ENCODE measurements at places on chromosomes 16 and 17.

- no peak for DNase-seq
These were observed 309.4 kb upstream of the XYLT1 start for GRCh38 chr16:17780181-17780580.

- DNase-seq = no peak
These were observed 62.0 kb downstream of the SLC39A11 start for GRCh38 chr17:73030501-73030921.

DNA sequence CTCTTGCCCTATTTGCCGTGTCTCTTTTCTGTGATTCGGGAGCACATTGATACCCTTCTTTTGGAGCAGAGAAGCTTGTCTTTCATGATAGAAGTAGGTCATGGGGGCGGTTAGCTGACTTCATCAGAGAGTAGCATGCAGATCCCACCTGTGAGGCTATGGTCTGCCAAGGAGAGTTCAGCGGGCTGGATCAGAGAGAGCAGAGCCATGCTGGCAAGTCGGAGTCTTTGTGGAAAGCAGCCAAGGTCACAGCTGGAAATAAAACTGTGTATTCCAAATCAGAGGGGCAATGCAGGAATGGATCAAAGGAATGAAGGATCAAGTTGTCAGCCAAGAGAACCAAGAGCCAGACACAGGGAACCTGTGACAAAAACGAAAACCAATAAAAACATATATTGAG lies 595.9 kb downstream of the WWOX start:
- no peak for DNase-seq

GRCh38 chr16:89392881-89393737 lies 97.3 kb downstream of the ANKRD11 start:
- no peak for DNase-seq

- no peak for DNase-seq
These were observed 22.0 kb downstream of the BAHCC1 start for GRCh38 chr17:81417049-81417878.

DNA sequence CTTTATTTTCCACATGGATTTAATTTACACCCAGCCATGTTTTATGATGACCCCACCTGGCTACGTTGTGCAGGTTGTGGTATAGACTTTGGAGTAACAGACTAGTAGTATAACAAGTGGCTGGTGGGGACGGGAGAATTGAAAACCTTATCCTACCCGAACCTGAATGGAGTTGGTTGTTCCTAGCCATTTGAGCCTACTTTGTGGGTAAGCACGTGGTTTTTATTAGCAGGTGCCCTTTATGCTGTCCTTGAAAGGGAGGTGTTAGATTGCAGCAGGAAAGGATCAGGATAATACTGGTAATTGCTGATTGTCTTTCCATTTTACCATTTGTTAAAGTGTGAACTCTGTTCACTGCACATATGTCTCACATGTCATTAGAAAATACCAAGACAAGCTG lies 31.9 kb upstream of the PHAF1 start:
- no peak for DNase-seq

GRCh38 chr16:89100601-89101302 lies 7.1 kb downstream of the ACSF3 start:
- no peak for DNase-seq

GRCh38 chr17:59825533-59826322 lies 67.0 kb downstream of the TUBD1 start:
- DNase-seq = no peak

GRCh38 chr17:51528111-51528510 lies 267.8 kb downstream of the UTP18 start:
- no peak for DNase-seq

GRCh38 chr17:66541461-66542128 lies 239.2 kb downstream of the PRKCA start:
- DNase-seq = no peak

DNA sequence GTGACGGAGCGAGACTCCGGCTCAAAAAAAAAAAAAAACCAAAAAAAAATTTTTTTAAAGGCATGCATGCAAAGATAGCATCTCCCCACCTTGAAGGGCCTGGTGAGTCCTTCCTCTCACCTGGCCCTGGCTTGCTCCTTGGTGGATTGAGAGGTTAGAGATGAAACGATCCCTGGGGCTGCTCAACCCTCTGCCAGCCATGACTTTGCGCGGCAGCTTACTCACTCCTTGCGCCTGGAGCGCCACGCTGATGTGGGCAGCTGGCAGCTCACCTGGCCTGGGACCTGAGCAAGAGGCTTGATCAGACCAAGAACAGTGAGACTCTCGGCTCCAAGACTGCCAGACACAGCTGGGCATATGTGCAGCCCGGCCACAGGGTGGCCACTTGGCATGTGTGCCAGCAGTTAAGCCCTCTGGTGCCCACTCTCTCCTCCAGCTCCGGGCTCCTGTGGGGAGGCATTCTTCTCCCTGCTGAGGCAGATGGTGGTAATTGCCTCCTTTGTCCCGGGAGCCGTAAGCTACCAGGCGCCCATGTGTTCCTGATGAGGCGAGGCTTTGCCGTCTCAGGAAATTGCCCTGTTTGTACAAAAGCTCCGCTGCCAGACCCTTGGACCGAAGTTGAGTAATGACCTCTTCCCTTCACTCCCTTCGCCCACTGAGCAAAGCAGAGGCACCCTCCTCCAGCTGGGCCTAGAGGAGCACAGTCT lies 5.1 kb upstream of the EVPL start:
- DNase-seq = peak; percentile 46

- peak; percentile 64 for DNase-seq
These were observed 23.8 kb downstream of the SPHK1 start for GRCh38 chr17:76408037-76408849.

- DNase-seq = no peak
These were observed 295.9 kb upstream of the N4BP1 start for GRCh38 chr16:48905632-48906505.

- no peak for DNase-seq
These were observed 9.4 kb upstream of the DNASE1 start for GRCh38 chr16:3645108-3645503.

DNA sequence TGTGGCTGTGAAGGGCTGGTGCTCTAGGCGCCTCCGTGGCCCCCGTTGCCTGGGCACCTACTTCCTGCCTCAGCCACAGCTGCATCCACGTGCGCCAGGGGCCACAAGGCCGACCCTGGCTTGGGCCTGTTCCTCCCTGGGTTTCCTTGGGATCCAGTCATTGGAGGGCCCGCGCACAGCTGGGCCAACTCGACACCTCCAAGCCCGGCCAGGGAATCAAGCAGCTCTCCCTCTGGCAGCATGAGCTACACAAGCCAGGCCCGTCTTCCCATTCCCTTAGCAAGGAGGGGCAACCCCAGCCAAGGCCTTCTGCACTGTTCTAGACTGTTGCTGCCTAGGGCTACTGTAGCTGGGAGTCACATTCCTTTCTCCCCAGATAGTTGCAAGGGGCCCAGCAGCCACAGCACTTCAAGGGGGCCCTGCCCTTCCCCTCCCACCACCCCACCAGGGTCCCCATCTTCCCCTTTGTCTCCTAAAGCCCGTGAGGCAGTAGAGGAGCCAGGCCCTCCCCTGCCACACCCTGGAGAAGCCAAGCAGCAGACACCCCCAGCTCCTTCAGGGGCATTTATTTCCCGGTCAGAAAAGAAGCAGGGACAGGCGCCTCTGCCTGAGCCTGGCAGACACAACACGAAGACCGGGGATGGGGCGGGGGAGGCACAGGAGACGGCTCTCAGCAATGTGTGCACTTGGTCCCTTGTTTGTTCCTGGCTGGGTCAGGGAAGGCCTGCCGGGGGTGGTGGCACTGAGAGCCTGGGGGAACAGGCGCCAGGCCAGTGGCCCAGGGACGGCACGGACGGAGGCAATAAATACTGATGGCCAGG lies 3.8 kb downstream of the ARHGDIA start:
- no peak for DNase-seq

DNA sequence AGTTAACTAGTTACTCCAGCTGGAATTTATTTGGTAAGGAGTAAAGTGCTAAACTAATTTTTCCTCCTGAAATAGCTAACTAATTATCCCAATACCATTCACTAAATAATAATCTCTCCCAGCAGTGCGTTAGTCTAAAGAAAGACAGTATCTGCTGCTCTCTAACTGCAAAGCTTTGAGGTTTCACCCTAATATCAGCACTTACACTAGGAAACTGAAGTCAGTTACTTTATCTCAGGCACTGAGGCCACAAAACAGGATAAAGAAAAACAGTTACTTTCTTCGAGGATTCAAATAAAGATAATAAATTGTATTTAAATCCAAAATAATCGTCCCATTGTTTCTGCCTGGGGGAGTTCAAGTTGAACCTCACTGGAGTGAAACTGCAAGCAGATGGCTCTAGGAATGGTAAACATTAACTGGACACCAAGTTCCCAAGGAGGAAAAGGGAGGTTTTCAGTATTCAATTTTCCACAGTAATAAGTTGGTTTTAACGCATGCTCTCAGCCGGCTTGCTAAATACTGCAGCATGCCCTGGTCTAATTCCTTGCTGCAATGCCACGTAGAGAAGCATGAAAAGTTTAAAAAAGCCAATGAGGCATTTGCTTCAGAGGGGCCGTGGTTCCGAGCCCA lies 20.0 kb upstream of the FOXJ1 start:
- no peak for DNase-seq

GRCh38 chr16:54817432-54817831 lies 113.2 kb upstream of the IRX5 start:
- DNase-seq = no peak

DNA sequence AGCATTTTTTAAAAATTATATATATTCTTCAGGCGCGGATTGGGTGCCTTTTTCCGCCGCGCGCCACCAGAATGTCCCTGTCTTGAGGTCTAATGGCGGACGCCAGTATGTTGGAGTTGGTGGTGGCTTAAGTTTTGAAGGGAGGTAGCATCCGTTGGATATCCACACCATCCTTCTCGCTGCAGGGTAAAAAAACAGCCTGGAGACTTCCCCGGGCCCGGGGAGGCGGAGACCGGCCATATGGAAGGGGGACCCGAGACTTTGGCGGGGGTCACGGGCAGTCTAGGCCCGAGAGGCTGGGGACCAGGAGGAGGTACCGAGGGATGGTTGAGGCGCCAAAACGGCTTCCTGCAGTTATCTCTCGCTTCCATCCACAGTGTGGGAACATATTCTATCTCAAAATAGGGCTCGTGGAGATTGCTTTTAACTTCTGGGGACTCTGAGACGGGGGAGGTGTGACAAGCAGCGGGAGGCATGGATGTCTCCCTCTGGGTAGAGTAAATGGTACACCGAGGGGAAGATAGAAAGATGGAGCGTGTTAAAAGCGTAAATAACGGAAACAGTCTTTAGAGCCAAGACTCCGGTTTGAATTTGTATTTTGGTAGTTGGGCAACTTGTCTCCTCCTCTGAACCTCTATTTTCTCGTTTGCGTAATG lies at the start of gene SF3B3:
Gene SF3B3, plus strand, starts transcription at position 74 of the 656 bp plus-strand sequence. CDS start 2,841 bp downstream, outside the sequence.
- no peak for DNase-seq

DNA sequence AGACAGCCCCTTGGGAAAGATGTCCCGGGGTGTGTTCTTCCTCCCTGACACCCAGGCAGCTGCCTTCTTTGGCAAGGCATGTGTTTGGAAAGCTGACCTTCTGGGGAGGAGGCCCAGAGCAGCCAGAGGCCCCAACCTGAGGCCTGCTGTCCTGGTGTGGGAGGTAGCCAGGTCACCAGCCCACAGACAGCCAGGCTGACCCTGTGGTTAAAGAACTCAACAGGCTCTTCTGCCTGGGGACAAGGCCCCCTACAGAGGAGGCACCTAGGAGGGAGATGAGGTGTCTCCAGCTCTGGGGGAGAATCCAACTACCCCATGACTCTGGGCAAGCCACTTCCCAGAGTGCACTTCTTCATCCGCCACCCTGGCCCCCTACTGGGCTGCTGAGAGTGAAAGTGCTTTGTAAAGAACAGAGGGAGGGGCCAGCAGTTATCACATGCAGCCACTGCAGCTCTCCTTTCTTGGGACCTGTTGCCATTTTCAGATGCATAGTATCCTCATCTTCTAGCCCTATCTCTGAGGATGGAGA lies 13.1 kb upstream of the SREBF1 start:
- no peak for DNase-seq

- DNase-seq = no peak
These were observed 16.6 kb downstream of the CASKIN2 start for GRCh38 chr17:75498726-75499213.

DNA sequence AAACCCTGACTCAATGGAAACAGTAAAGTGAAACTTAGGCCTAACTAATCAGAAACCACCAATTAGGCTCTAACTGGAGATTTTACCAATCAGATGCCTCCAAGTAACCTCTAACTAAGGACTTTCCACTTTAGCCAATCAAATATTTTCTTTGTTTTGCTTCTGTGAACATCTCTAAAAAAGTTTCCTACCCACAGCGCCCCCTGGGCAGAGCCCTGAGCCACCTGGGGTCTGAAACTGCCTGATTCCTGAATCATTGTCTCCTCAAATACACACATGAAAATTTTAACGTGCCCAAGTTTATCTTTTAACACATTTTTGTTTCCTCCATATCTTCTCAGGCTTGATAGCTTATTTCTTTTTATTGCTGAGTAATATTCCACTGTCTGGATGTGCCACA lies 19.0 kb downstream of the ADAD2 start:
- no peak for DNase-seq

GRCh38 chr17:6045621-6046357 lies 24.4 kb upstream of the WSCD1 start:
- DNase-seq = no peak

GRCh38 chr17:57654040-57654775 lies 90.9 kb downstream of the CCDC182 start:
- DNase-seq = no peak

DNA sequence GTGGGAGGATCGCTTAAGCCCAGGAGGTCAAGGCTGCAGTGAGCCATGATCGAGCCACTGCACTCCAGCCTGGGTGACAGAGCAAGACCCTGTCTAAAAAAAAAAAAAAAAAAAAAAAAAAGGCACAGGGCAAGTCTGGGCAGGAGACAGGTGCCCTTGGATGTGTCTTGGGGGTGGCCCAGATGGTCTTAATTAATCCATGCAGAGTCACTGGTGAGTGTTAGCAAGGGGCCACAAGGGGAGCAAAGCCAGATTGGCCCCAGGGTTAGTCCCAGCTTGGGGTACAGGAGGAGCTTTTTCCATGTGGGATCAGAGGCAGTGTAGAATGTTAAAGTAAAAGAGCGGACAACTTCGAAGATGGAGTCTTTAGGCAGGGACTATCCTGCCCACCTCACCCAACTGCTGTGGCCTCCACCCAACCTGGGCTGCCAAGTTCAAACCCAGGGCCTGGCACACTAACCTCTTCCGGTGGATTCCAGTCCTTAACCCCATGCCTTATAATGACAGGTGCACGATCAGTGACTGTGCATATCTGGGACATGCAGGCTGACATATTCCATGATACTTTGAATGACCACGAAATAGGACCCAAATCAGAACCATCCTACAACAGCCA lies 32.2 kb upstream of the MFSD6L start:
- no peak for DNase-seq

DNA sequence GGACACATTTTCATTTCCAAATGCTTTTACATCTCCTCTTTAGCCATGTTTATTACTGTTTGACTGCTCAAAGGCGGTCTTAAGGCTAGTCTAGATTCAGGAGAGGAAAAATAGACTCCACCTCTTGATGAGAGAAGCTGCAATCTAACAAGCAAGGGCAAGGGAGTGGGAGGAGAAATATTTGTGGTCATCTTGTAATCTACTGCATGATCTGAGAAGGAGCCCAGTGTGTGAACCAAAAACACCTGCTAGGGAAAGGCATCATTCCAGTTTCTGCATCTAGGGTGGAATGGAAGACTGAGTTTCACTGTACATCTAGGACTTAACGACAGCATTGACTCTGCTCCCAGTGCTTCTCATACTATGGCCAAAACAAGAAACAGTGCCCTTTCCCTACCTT lies 232.2 kb upstream of the HS3ST3A1 start:
- DNase-seq = no peak

GRCh38 chr17:70288540-70289290 lies 119.4 kb downstream of the KCNJ2 start:
- no peak for DNase-seq
